ENCODE measurements at places on chromosomes 2 and 18.
A peak's percentile ranks its signal among the peaks of the same experiment; 100 is the strongest.

DNA sequence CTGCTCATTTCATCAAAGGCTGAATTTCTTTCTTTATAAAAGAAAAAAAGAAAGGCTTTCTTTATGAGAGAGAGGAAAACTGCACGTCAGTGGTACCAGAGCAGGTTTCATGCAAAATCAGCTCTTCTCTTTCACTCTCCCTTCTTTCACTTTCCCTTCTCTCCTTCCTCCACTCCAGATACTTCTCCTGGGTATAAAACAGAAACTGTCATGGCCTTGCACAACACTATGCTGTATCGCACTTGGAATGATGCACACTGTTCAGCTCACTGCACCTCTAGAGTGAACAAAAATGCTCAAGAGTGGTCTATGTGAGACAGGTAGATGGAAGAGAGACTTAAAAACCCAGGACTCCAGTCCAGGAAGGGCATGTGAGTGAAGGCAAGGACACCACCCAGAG lies 73.8 kb downstream of the KLF7 start:
- DNase-seq, result no peak

DNA sequence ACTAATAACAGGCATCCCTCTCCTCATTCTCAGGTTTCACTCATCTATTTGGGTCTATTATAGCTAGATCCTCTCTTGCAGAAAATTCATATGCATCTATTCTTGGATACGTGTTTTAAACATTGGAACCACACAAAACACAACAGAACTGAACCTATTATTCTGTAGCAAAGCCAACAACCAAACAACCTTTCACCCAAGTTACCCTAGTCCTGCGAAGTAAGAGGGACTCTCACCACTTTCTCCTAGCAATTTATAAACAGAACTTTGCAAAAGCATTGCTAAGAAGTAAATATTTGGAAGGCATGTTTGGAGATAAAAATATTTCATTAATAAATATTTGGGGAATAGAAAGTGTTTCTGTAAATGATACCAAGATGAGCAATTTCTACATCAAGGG lies 20.4 kb upstream of the SH3BP4 start:
- DNase-seq, result no peak

- no peak for DNase-seq
Measured at GRCh38 chr2:96404446-96405373, 69.1 kb downstream of the NCAPH start.

GRCh38 chr18:61085761-61086160 lies 247.5 kb upstream of the CDH20 start:
- no peak for DNase-seq

GRCh38 chr2:81355436-81355835 lies 1050.9 kb upstream of the LRRTM1 start:
- DNase-seq, result no peak

GRCh38 chr18:33212363-33212762 lies 228.2 kb downstream of the CCDC178 start:
- DNase-seq, result no peak

DNA sequence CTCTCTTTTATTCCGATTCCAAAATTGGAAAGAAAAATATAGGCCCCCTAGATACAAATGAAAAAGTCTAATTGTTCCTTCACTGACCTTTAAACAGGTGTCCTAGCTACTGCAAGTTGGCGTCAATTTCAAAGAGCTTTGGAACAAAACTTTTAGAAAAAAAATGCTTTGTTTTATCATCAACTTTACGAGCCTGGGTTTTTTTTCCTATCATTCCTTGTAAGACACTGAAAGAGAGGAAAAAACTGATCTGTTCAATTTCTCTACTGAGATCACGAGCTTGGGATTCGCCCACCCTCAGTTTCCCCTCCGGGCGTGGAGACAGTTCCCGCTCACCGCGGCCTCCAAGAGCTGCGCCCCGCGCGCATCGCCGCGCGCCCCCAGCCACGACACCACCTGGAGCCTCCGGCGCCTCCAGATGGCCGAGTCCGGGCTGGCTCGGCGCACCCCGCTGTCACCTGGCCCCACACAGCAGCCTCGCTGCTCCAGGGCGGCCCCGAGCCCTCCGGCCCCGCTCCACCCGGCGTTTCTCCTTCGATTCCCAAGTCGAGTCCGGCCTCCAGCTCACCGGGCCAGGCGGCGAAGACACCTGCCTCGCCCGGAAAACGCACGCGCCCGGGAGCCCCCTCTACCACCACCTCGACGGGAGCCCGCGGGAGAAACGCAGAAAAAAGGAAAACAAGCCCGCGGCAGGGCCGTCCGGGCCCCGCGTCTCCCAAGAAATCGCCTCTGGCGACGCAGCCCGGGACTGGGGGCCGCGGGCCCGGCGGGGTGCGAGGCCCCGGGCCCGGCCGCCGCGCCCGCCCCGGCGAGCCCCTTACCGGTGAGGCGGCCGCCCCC lies 656 bp downstream of the TBC1D8 start:
- DNase-seq, result no peak

DNA sequence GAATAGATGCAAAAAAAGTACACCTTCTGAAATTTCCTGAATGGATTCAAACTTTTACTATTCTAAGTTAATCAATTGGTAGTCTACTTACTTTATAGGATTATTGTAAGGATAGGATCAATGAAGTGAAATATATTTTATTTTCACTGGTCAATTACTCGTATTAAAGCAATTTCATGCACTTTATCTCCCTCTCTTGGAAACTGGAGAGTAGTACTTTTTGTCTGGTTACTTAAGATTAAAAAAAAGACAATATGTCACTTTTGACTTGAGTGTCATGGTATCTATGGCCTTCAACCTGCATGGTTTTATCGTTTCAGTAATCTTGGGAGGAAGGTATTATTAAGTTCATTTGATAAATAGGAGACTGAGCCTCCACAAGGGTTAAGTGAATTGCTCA lies 1.0 kb upstream of the KYNU start:
- DNase-seq, result no peak

GRCh38 chr18:79300413-79300812 lies 95.3 kb upstream of the NFATC1 start:
- DNase-seq, result no peak

- DNase-seq, result no peak
Measured at GRCh38 chr2:27712522-27712921, 48.8 kb downstream of the SLC4A1AP start.

GRCh38 chr2:24914713-24915112 lies 5.3 kb downstream of the ADCY3 start:
- DNase-seq, result no peak

DNA sequence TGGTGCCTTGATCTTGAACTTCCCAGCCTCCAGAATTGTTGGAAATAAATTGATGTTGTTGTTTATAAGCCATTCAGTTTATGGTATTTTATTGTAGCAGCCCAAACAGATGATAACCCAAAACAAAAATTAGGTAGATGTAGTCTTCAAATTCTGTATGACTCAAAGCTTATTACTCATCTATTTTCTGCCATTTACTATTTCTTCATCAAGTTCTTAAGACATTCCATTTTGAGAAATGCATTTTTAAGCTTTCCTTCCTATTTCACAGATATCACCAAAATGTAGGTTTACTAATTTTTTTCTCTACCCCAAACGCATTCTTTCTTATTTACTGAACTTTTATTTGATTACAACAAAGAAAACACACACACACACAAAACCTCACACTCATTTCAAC lies 148.2 kb downstream of the RND3 start:
- DNase-seq, result no peak

DNA sequence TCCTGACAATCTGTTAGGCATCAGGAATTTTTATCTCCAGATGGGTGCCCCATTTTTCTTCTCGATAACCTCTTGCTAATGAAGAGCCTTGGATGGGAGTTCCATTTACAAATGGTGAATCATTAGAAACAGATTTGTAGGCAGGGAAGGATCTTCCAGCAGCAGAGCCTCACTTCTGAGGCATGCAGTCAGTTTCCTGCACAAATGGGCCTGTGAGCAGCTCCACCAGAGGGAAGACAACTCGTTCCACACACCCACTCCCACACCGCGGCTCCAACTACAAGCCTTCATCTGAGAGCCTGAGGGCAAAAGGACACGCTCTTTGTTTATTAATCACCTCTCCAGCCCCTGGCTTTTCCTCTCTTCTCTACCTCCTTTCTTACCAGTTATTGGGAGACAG lies 108.5 kb downstream of the CTAGE1 start:
- DNase-seq, result no peak

DNA sequence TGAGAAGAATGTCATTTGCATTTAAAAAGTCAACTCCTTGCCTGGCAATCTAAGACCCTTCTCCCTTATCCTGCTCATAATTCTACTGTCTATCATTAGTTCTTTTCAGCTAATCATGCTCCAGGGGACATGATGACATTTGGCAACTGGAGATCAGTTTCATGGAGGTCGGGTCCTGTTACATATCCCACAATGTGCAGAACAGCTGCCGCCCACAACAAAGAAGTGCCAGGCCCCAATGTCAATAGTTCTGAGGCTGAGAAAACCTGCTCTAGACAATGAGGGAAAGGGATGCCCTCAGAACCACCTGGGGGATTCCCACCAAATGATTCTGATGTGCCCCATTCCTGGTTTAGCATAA lies 53.4 kb upstream of the IL1RL1 start:
- no peak for DNase-seq

DNA sequence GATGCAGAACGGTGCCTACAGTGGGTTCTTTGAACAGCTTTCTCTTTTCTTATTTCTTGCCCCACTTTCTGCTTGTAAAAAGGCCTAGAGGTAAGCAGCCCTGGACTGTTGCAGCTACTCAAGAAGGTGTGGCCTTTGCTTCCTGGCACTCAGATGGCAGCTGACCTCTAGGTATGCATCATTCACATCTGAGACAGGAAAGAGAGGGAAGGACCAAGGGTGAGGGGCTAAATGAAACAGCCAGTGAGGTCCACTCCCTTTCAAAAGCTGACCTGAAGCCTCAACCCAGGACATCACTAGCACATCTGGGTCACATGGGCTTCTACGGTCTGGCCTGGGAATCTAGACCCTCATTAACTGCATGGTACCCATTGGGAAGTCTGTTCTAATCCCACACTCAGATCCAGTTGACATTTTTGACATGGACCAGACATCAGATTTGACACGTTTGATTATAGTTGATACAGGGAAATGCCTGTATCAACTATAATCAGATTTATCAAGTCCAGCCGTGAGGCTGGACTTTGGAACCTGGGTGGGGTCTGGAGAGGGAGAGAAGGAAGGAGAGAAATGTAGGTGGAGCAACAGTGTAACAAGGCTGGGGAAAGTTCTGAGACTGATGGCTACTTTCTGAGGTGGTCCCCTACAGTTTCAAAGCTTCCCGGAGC lies 60.2 kb downstream of the E2F6 start:
- DNase-seq, result no peak

- no peak for DNase-seq
Measured at GRCh38 chr2:33141476-33141875, 194.7 kb downstream of the LTBP1 start.

DNA sequence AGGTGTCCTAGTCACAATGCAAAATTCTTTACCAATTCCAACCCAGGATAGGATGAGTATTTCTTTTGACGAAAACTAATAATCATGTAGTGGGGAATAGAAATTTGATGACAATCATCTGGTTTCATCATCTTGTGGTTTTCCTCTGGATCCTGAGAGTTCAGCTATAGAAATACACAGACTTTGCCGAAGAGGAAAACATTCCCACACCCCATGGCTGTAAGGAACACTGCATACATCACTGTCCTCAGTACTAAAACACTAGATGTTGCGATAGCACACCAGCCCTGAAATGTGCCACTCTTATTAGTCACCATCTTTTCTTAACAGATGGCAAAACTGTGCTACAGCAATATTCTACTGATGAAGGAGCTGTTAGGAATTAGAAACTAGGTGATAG lies 29.4 kb downstream of the CERKL start:
- DNase-seq, result no peak

GRCh38 chr2:221204699-221205098 lies 367.4 kb downstream of the EPHA4 start:
- no peak for DNase-seq

- no peak for DNase-seq
Measured at GRCh38 chr18:55849391-55849790, 261.4 kb upstream of the TCF4 start.

GRCh38 chr2:127853671-127854070 lies 4.3 kb downstream of the POLR2D start:
- DNase-seq, result no peak

GRCh38 chr2:37344453-37345361 lies at the start of gene QPCT:
QPCT (plus strand) TSS chr2:37344630; CDS start chr2:37344732, 102 bp downstream.
- peak; percentile 45 for DNase-seq

DNA sequence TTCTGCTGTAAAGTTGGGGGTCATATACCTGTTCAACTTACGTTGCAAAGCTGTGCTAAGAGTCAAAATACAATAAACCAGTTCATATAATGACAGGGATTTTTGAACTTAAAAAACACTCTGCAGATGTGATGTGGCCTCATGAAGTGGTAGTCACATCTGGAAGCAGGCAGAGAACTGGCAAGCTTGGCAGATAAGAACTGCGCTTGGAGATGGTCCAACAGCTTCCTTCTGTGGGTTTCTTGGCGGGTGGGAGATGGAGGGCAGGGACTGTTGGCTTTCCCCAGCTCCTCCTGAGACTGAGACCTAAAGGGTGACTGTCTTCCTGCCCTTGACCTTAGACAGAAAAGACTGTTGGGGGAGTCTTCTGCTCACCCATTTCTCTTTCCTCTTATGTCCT lies 140.4 kb downstream of the CTIF start:
- no peak for DNase-seq

DNA sequence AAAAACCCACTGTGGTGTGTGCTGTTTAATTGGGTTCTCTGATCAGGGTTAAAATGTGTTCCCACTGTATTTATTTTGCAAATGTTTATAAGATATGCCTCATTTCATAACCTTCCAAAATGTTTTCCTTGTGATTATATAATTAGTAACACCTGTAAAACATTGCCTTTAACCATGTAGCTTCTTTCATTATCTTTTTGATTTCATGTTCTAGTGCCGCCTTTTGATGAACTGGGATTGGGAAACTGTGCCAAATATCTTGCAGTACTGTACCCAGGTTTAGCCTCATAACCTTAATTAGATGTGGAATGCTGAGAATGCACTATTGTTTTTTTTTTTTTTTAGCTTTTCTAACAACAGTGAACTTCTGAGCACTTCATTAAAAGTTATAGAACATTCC lies 96.9 kb downstream of the TANC1 start:
- no peak for DNase-seq

DNA sequence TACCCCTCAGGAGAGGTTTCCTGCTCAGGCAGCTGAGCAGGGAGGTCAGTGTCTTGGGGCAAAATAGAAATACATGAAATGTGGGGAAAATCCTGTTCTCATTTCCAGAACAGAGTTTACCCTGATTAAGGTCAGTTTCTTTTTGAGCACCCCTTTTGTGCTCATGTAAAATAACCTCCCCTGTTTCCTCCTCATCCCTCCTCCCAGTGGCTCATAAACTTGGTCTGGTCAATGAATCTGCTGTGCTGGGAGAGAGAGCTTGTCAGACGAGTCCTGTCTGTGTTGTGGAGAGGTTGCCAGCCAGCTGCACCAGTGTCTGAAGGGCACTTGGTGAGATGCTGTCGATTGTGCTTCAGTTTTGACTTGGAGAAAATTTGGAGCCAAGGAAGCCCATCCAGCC lies 48.6 kb downstream of the NTSR2 start:
- DNase-seq, result no peak

DNA sequence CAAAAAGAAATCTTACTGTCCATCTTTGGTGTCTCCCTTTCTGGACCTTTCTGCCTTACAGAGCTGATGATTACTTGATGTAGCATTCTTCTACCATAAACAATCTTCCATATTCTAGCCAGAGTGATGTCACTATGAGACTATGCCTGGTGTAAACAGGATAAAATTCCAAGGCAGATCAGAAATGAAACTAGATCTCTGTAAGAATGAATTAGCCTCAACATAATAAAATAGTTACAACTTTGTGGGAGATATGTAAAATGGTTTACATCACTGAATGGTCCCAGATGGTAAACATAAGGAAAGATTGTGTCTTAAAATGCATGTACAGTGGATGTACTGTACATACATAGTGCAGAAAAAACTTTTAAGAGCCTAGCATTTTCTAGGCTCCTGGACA lies 112.3 kb upstream of the ZNF521 start:
- DNase-seq, result no peak

Data from stimulated activated CD4-positive, alpha-beta T cell treated with anti-CD3 and anti-CD28 coated beads, Interleukin-1b, Interleukin-23, amount 100 ng/mL, for 1 hour (primary cell).